Progenitor cell of endocrine pancreas (in vitro differentiated cells): ENCODE measurements at places on chromosomes 12 and 14. TPM values are rescaled to one million over a fixed set of nuclear protein-coding genes. Genes with fewer than 3 reads are reported as not detected.

IGF1 gene
- 0.57 and 1.6 TPM in 2 replicates for total RNA-seq

GRCh38 chr12:52322069-52322468, 871 bp upstream of the KRT83 start:
- no peak overlapping the region for H3K4me3 ChIP-seq
- peaks cover 68% of the 10 kb centered on the region for H3K27me3 ChIP-seq
- no peaks in the 10 kb centered on the region for H3K4me1 ChIP-seq

OTX2 gene
- 0.27 TPM in 1 of 2 replicates, not detected in the other for total RNA-seq

KRT3 gene
- not detected in 2 replicates for total RNA-seq

GRCh38 chr14:49895480-49895879, 2.6 kb downstream of the ARF6 start:
- H3K27me3 ChIP-seq: no peaks in the 10 kb centered on the region
- peak overlapping the region; percentile 88 for H3K4me3 ChIP-seq
- H3K4me1 ChIP-seq: peaks cover 32% of the 10 kb centered on the region
- no peak for DNase-seq

- no peaks in the 10 kb centered on the region for H3K4me1 ChIP-seq
- no peak overlapping the region for H3K27ac ChIP-seq
- H3K36me3 ChIP-seq: no peaks in the 10 kb centered on the region
- peaks cover 6% of the 10 kb centered on the region for H3K27me3 ChIP-seq
- no peak overlapping the region for H3K4me3 ChIP-seq
Observed at GRCh38 chr12:103645202-103645601, 58.1 kb downstream of the STAB2 start.

COX8C gene
- 1.1 TPM in 1 of 2 replicates, not detected in the other for total RNA-seq

DNA sequence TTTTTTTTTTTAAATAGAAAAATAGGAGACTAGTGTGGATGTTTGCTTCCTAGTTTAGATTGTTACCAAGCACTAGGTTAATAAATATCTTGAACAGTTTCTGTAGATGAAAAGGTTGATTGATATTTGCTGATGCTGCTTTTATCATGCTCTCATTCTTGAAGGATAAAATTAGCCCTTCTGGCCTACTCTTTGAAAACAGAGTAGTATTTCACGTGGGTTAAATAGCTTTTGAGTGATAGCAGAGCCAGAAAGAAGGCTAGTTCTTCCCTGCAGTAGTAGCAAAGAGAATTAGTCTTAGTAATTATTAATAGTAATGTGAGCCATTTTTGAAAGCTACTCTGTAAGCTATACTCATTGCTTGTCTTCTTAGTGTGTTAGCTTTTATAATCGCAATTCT, 5.2 kb downstream of the NEDD1 start:
- H3K4me1 ChIP-seq: peaks cover 34% of the 10 kb centered on the region
- no peak overlapping the region for H3K4me3 ChIP-seq
- DNase-seq: no peak
- no peaks in the 10 kb centered on the region for H3K27me3 ChIP-seq
- no peak overlapping the region for H3K27ac ChIP-seq

DNA sequence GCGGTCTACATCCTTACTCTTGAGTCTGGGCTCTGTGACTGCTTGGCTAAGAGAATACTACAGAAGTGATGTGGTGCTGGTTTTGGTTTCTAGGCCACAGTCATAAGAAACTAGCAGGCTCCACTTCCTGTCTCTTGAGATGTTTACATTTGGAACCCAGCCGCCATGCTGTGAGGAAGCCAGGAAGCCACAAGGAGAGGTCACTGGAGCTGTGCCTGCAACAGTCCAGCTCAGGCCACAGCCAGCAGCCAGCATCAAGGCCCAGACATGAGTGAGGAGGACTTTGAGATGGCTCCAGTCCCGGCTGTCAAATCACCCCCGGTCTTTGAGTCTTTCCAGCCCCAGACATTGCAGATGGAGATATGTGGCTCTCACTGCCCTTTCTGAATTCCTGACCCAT, 12.9 kb upstream of the FAM181A start:
- no peak overlapping the region for H3K4me3 ChIP-seq
- no peak for DNase-seq
- H3K36me3 ChIP-seq: no peaks in the 10 kb centered on the region
- peaks cover 3% of the 10 kb centered on the region for H3K27me3 ChIP-seq

GRCh38 chr12:89709995-89710872, 1.6 kb upstream of the ATP2B1 start:
- DNase-seq: peak; percentile 46
- H3K4me3 ChIP-seq: peak overlapping the region; percentile 91
- peak overlapping the region; percentile 98 for H3K27ac ChIP-seq
- H3K36me3 ChIP-seq: no peaks in the 10 kb centered on the region
- peaks cover 24% of the 10 kb centered on the region for H3K4me1 ChIP-seq
- H3K27me3 ChIP-seq: no peaks in the 10 kb centered on the region

DNA sequence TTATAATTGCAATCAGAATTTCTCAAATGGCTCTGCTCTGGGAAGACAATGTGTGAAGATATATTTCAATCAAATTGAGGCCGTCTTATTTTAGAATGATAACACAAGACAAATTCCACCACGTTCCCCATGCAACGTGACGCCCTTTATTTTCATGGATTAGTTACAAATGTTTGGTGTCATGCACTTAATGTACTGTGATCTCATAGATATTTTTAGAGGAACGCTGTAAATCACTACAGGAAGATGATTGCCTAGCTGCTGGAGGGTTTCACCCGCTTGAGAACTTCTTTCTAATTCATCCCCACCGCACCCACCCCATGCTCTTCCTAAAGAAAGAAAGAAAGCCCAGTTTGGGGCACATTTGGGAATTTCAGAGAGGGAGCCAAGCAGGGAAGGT, 117.2 kb downstream of the PLXNC1 start:
- no peaks in the 10 kb centered on the region for H3K27me3 ChIP-seq
- H3K36me3 ChIP-seq: peaks cover 15% of the 10 kb centered on the region
- peaks cover 3% of the 10 kb centered on the region for H3K4me1 ChIP-seq

GRCh38 chr12:6965026-6965661, 5.3 kb downstream of the PHB2 start:
- peaks cover 22% of the 10 kb centered on the region for H3K36me3 ChIP-seq
- peak overlapping the region; percentile 97 for H3K4me3 ChIP-seq
- no peaks in the 10 kb centered on the region for H3K27me3 ChIP-seq
- peak; percentile 90 for DNase-seq
- H3K4me1 ChIP-seq: peaks cover 53% of the 10 kb centered on the region
- H3K27ac ChIP-seq: peak overlapping the region; percentile 99

GRCh38 chr12:15837141-15837790, 44.9 kb upstream of the STRAP start:
- H3K36me3 ChIP-seq: no peaks in the 10 kb centered on the region
- no peak for DNase-seq
- H3K27me3 ChIP-seq: peaks cover 2% of the 10 kb centered on the region
- H3K27ac ChIP-seq: no peak overlapping the region
- H3K4me1 ChIP-seq: no peaks in the 10 kb centered on the region

LRP1 gene
- 93.4 and 95.7 TPM in 2 replicates for total RNA-seq

ADGRD1 gene
- total RNA-seq: 4.0 and 6.6 TPM in 2 replicates

CLEC4E gene
- total RNA-seq: not detected in 2 replicates

- H3K36me3 ChIP-seq: no peaks in the 10 kb centered on the region
- DNase-seq: no peak
- peak overlapping the region; percentile 21 for H3K27ac ChIP-seq
- peaks cover 13% of the 10 kb centered on the region for H3K4me1 ChIP-seq
- H3K27me3 ChIP-seq: no peaks in the 10 kb centered on the region
Observed at GRCh38 chr12:90621927-90622326, 333.0 kb downstream of the CCER1 start.

GRCh38 chr12:125249066-125249824, 184.0 kb downstream of the AACS start:
- no peak for DNase-seq
- no peaks in the 10 kb centered on the region for H3K36me3 ChIP-seq
- peaks cover 8% of the 10 kb centered on the region for H3K27me3 ChIP-seq
- no peak overlapping the region for H3K27ac ChIP-seq
- no peak overlapping the region for H3K4me3 ChIP-seq
- peaks cover 1% of the 10 kb centered on the region for H3K4me1 ChIP-seq

DNA sequence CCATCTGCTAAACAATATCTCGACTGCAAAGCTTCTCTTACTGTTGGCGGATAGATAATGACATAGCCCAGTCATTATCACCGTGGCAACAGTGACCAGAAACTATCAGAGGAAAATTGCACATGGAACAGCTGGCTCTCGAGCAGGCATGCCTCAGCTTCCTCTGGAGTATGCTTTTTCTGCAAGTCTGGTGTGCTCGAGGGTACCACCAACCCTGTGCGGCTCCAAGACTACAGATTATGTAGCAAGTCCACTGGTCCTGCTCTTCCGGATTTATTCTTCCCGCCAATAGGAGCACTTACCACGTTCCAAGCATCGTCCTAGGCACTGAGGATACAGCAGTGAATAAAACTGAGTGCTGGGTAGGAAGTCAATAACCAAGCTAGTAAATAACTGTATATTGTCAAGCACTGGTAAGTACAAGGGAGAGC, 1.4 kb upstream of the GLRX5 start:
- peaks cover 49% of the 10 kb centered on the region for H3K4me1 ChIP-seq
- peak overlapping the region; percentile 91 for H3K4me3 ChIP-seq
- no peak for DNase-seq
- no peaks in the 10 kb centered on the region for H3K27me3 ChIP-seq
- H3K36me3 ChIP-seq: no peaks in the 10 kb centered on the region

GRCh38 chr12:71335151-71335962, 104.2 kb upstream of the LGR5 start:
- no peaks in the 10 kb centered on the region for H3K36me3 ChIP-seq
- H3K4me3 ChIP-seq: no peak overlapping the region
- H3K27me3 ChIP-seq: no peaks in the 10 kb centered on the region
- H3K27ac ChIP-seq: no peak overlapping the region
- H3K4me1 ChIP-seq: no peaks in the 10 kb centered on the region

- no peaks in the 10 kb centered on the region for H3K27me3 ChIP-seq
- H3K36me3 ChIP-seq: no peaks in the 10 kb centered on the region
- no peak overlapping the region for H3K27ac ChIP-seq
- H3K4me1 ChIP-seq: peaks cover 9% of the 10 kb centered on the region
Observed at GRCh38 chr12:86293682-86294240, 37.6 kb upstream of the MGAT4C start.

ACYP1 gene
- total RNA-seq: 19.9 and 21.2 TPM in 2 replicates

- no peak overlapping the region for H3K27ac ChIP-seq
- H3K36me3 ChIP-seq: peaks cover 40% of the 10 kb centered on the region
Observed at GRCh38 chr12:125114365-125115141, 49.3 kb downstream of the AACS start.
